Right lobe of liver (tissue), 6 donors: ENCODE measurements at places on chromosomes 12 and 14.

GRCh38 chr14:32224737-32225377 is 21.8 kb upstream of the RNU6-8 start:
- no peak for DNase-seq

DNA sequence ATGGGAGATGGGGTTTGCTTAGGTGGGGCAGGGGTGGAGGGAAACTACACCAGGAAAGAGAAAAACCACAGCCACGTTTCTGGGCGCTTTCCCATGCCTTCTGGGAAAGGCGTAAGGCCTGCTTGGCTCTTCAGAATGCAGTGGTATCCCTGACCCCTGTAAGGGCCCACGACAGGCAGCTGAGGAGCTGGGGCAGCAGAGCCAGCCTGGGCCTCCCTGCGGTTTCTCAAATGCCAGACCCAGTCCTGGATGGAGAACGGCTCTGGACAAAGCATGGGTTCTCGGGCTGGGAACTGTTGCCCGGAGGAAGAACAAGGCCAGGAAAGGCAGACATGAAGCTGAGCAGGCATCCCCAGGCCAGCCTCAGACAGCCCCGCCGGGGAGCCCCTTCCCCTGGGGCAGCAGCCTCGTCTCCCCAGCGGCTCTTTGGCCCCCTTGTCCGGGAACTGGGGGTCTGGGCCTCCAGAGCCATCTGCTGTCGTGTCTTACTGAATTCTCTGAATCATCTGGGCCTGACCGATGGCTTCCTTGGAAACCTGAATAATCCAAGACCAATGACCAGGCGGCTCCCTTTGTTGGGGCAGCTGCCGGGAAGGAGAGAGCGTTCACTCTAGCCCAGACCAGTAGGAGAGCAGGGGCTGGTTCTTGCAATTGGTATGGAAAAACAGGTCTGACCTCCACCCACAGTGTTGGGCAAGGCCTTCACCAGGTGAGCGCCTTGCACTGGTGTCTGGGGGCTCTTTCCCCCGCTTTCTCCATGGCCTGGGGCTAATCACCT is 64.0 kb upstream of the RIN3 start:
- DNase-seq = no peak

GRCh38 chr12:51147309-51147708 is 25.6 kb downstream of the TFCP2 start:
- no peak for DNase-seq

DNA sequence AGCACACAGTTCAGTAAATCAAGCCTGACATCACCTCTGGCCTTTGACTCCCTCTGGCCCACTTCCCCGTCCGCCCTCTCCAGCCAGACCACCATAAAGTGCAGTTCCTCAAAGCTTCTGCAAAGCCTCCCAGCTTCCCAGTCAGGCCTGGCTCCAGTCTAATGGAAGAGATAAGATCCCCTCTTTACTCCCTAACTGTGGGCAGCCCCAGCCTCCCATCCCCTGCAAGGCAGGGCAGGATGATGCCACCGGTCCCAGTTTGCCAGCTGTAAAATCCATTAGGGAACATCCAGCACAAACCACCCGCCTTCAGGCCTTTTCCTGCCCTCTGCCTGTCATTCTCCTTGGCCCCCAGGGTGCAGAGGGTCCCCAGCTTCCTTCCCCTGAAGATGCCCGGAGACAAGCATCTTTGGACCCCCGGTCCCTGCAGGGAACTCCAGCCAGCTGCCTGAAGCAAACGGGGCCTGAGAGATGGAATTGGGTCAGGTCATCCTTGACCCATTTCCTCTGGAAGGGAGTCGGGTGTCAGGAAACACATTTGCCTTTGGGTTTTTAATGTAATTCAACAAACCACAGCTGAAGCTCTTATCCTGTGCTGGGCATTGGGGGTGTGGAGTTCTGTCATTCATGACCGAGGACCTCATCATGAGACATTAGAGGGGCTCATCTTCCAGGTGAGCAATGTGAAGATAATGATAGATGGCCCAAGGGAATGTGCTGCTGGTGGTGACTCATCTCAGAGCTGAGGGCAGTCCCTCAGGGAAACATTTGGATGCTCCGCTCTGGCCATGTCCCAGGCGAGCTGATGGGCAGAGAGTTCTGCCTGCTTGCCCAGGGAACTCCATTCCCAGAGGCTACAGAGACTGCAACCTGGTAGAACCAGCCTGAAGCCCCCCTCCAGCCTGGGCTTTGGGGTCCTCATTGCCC is 93.8 kb upstream of the CLMN start:
- no peak for DNase-seq

- DNase-seq = no peak
Measured at GRCh38 chr12:51126297-51126696, 42.9 kb upstream of the CSRNP2 start.

DNA sequence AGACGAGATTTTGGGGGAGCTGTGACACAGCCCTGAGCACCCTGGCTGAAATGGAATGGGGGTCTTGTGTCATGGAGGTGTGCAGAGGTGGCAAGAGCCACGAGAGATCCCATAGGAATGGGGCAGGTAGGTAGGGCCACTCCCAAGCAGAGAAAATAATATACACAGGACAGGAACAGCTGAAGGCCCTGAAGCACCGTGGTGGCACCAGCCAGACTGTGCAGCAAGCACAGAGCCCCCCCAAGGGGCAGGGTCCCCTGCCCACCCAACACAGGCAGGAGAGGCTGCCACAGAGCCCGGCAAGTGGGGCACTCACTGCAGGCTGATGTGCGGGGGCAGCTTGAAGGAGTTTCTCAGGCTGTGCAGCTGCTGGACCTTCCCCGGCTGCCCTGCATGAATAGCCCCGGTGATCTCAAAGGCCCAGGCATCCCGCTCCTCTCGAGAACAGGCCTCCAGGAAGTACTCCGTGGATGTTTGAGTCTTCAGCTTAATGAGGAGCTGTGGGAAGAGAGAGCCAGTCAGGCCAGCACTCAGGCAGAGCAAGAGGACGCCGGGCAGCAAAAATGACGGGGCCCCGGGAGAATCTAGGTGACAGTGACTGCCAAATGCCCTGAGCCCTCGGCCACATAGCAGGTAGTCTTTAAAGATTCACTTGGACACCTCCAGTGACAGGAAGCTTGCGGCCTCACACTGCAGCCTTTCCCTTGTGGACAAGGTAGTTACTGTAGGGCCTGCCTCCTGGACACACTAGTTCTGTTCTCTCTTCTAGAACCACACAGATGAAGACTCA is 16.7 kb downstream of the PLEK2 start:
- DNase-seq = no peak

DNA sequence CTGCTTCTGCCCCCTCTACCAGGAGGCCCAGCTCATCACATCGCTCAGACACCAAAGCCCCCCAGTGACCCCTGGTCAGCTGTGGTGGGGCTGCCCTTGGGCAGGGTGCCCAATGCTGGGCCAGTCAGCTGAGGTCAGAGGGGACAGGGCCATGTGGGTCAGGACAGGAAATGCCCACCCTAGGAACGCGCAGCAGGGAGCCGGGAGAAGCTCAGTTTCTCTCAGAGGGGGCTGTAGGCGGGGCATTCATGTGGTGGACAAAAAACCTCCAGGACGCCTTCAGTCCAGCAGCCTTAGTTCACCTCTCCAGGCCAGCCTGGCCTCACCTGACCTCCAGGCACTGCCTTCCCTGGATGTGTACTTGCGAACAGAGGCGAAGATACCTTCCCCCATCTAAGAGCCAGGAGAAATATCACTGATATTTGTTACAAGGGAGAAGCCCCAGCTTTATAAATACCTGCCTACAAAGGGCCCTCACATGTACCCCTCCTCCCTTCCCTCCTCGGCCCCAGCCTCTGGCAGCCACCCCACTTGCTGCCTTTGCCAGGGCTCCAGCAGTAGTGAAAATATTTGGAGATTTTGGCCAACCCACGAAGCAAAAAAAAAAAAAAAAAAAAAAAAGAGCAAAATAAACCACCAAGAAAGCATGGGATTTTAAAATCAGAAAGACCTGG is 41.9 kb upstream of the PLEKHG6 start:
- DNase-seq = peak; percentile 46

DNA sequence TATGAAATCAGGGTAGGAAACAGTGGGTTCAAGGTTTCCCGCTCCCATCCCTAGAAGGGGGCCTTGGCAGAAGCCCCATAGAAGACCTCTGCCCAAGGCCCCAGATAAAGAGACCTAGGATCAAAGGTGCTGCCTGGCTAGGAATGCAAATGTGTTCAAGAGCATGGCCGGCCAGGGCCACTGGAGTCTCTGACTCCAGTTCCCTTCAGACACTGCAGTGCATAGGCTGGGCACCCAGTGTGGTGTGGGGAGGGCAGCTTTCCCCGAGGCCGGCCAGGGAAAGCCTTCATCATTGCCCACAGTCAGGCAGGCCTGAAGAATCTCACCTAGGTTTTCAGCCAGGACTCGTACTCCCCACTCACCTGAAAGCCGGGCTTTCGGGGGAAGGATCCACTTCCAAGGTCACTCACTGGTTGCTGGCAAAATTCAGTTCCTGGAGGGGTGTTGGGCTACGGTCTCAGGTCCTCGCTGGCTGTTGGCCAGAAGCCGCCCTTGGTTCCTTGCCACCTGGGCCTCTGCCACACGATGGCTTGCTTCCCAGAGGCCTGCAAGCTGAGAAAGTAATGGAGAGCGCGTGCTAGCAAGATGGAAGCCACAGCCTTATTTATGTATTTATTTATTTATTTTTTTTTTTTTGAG is 9.7 kb upstream of the PEBP1 start:
- peak; percentile 58 for DNase-seq

DNA sequence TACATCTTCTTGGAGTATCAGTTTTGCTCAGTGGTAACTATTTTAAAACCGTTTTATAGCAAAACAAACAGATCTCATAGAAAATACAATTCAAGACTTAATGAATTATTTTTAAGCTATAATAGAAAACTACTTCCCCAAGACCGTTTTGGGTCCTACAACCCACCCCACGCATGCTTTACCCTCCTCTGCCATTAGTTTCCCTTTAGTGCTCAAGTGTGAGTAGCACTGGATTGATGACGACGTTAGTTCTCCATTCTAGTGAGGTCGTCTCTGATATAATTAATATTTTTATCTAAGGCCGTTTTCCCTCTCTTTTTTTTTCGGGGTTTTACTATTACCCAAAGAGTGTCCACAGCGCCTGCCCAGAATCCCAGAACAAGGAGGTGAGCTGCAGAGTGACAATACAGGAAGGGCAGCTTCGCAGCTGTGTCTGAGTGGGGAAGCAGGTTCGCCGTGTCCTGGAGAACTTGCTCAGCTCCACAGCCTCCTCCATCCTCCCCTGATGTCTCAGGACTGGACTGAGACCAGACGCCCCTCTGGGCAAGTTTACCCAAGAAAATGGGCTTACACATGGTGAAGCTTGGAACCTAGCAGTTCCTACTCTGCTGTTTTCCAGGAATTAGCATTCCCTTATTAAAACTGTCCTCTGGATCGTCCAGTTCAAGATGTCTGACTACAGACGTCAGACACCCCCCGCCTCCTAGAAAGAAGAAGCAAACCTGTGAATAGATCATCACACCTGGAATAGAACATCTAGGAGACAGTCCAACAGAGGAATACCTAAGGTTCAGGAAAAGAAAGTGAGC is 31.9 kb upstream of the MON2 start:
- DNase-seq = no peak

GRCh38 chr14:105416671-105417070 is 3.0 kb upstream of the MTA1 start:
- no peak for DNase-seq

GRCh38 chr14:22883173-22883976 is at the start of gene REM2:
Gene REM2, plus strand, starts transcription at chr14:22883222. Its CDS starts 66 bp downstream, at chr14:22883288.
- DNase-seq = no peak

DNA sequence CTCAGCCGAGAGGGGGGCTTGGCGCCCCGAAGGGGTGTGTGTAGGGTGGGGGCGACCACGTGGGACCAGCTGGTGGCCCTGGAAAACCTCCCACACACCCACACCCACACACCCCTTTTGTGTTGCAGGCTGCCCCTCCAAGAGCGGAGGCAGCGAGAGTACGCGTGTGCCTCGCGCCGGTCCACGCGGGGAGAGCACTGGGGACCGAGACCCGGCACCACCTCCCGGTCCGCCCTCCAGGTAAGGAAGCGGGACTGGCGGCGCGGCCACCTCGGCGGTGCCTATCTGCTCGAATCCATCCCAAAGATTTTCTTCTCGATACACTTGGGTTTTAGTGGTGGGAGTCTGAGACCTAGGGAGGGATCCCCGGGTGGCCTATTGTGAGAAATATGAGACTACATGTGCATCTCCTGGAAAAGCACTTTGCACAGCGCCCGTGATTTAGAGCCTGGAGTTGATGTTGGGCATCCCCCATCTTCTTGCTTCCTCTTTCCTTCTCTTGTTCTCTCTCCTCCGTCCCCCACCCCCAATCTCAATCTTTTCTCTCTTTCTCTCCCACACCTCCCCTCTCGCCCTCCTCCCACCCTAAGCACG is 393 bp downstream of the SYT1 start:
- no peak for DNase-seq

DNA sequence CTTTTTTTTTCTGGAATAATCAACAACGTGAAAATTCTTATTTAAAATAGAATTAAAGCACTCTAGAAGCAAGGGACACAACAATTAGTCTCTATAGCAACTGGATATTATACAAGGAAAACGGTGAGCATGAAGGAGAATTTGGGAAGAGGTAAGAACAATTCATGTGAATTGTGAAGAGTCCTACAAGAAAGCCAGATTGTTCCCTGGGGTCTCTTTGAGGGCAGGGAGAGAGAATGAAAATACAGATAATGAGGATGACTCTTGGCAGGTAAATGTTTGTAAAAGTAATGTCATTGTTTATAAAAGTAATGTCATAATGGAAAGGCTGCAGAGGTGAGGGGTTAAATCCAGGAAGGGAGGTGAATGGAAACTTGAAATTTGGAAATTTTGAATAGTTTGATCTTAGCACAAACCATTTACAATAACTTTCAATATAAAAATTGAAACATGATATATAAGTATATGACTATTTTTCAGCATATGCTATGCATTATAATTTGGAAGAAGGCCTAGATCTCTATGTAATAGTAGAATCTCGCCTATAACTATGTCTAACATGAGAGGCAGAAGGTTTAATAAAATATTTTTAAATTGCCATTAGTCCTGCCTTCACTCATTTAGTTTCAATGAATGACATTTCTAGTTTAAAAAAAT is 378.8 kb upstream of the DCN start:
- no peak for DNase-seq

GRCh38 chr14:83830316-83830715 is 1699.6 kb upstream of the FLRT2 start:
- no peak for DNase-seq

DNA sequence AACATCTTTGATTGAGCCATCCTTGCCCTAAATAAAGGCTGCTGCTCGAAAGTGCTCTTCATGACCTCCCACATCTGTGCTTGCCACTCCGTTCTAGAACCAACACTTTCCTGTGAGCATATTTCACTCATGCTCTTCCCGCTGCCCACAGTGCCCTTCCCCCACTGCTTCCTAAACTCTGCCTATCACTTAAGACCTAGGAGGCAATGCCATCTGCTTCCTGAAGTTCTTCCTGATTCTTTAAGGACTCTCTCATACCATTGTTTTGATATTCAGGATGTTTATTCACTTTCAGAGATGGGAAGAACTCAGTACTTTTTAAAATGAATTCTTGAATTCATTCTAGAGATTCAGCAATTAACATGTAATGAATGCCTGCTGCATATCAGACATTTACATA is 49.9 kb downstream of the ZFYVE21 start:
- DNase-seq = no peak
